CD4-positive, alpha-beta T cell treated with Interleukin-4 for 4 hours (primary cell): ENCODE measurements at places on chromosomes 13 and 19.
A peak's percentile ranks its signal among the peaks of the same experiment; 100 is the strongest.

GRCh38 chr13:94305934-94306333 lies 173.5 kb downstream of the DCT start:
- no peak for DNase-seq

DNA sequence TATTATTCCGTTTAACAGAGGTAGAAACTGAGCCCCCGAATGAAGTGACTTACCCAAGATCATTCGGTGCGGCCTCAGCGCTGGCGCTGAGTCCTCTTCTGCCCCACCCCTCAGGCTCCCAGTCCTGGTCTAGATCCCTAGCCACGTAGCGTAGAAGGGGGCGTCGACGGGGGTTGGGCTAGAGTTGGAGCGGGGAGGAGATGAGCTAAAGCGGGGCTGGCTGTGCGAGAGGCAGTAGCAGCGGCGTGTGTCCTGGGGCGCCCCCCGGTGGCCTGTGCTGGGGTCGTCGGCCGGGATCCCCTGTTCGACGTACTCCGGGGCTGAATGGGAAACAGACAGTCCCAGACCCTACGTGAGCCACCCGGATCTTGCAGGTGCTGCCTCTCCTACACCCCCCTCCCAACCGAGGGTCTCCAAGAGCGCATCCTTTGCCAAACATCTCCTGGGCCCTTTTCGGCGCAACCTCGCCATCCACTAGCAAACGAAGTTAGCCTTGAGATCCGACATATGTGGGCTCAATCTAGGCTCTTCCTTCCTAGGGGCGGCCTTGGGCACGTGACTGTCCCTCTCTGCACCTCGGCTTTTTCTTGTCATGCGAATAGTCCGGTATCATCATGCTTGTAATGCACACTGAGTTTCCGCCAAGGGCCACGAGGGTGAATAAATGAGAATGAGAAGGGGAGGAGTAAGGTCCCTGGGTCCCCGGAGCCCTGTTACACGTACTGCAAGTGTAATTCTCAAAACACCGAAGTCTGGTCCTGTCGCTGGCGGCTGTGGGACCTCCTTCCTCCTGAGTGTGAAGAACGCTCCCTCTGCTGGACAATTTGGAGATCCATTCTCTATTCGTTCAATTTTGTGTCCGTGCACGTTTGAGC lies 47.7 kb downstream of the CYP4F22 start:
- DNase-seq: peak; percentile 95

- no peak for DNase-seq
These were observed 2532.4 kb upstream of the PCDH20 start for GRCh38 chr13:63948045-63948444.

- no peak for DNase-seq
These were observed 670.5 kb upstream of the ARGLU1 start for GRCh38 chr13:107238262-107238981.

GRCh38 chr19:48454150-48454730 lies 1.1 kb upstream of the KCNJ14 start:
- DNase-seq: no peak

- DNase-seq: no peak
These were observed 937 bp upstream of the SPRY2 start for GRCh38 chr13:80341756-80342370.

DNA sequence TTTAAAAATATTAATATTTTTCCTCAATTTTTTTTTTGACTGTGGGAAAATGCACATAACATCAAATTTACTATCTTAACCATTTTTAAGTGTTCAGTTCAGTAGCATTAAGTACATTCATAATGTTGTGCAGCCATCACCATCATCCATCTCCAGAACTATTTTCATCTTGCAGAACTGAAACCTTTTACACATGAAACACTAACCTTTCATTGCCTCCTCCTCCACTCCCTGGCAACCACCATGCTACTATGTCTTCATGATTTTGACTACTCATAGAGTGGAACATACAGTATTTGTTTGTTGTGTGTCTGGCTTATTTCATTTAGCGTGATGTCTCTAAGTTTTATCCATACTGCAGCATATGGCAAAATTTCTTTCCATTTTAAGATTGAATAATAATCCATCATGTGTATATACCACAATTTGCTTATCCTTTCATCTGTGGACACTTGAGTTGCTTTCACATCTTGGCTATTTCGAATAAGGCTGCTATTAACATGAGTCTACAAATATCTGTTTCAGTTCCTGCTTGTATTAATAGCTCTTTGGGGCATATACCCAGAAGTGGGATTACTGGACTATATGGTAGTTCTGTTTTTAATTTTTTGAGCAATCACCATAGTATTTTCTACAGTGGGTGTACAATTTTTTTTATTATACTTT lies 376.4 kb downstream of the MTUS2 start:
- DNase-seq: no peak

DNA sequence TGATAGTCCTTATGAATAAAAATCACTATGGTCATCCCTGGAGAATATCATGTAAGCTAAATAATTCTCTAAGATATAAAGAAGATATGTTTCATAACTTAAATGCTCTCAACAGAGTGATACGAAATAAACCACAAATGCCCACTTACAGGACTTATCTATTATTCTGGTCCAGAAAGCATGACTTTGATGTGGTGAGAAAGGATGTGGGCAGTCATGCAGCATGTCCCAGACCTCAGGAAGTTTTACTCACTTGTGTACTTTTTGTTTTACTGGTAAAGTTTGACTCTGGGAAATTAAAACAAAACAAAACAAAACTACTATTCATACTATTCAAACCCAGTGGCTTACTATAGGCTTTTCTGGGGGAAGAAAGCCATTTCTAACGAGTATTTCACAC lies 483.2 kb upstream of the SLITRK6 start:
- no peak for DNase-seq

GRCh38 chr13:106786006-106786563 lies 218.1 kb upstream of the ARGLU1 start:
- no peak for DNase-seq

GRCh38 chr19:4866595-4867424 lies 657 bp downstream of the PLIN3 start:
- DNase-seq: peak; percentile 29

GRCh38 chr19:46206176-46206575 lies 23.4 kb upstream of the IGFL1 start:
- no peak for DNase-seq

DNA sequence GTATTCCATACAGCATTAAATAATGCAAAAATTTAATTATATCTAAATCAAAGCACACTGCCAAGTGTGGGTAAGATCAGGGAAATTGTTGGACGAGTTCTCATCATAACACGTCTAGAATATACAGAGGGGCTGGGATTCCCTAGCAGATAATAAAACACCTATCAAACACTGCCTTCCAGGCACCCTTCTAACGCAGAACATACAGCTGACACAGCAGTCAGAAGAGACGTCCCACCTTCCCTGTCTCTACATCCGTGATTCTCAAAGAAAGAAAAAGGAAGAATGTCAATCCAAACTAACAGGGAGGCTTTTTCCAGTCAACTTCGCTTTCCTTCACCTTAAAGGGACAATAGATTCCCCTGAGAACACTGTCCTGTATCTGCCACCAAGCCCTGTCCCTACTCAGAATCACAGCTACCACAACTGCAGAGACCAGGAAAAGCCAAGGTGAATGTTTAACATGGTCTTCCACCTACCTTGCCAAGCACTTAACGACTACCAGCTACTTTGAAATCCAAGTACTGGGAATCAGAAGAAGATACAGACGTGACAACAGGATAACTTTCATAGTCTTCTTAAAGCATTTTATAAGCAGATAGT lies 38.5 kb downstream of the TBC1D4 start:
- no peak for DNase-seq

GRCh38 chr19:31629579-31630363 lies 280.5 kb upstream of the TSHZ3 start:
- no peak for DNase-seq

DNA sequence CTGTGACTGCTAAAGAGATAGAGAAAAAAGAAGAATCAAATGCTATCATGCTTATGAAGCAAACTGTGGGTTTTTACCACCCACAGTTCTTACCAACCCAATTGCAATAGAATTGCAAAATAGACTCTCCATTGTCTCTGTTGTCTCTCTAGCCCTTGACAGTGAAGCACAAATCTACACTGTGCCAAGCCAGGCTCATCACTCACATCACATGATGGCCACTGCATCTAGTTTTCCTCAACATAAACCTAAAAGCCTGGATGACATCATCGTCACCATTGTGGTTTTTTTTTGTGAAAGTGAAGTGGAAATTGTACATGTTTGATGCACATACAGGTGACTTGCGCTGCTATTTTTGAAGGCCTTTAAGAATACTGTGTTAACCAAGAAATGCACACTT lies 56.1 kb downstream of the KL start:
- DNase-seq: no peak

DNA sequence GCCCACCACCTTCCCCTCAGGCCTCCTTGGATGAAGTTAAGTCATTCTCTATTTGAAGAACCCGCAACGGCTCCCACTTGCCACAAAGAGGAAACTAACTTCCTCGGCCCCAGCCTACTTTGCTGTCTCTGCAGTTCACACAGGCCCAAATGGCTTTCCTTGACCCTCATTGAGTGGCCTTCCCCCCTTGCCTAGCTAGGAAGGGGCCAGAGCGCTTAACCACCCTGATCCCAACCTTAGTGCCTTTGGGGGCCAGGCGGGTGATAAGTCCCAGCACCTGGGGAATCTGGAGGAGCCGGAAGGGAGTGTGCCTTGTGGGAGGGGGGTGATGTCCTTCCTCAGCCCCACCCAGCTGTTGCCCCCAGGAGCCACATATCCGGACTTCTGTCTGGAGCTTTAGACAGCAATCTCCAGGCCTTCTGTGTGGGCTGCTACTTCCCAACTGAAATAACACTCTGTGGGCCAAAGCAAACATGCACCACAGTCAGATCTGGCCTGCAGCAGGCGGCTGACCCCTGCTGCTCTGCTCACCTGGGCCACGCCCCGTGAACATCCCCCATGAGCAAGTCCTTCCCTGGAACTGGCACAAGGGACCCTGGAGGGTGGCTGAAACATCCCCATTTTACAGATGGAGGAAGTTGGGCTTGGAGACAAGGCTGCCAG lies 10.5 kb downstream of the NECTIN2 start:
- DNase-seq: no peak

DNA sequence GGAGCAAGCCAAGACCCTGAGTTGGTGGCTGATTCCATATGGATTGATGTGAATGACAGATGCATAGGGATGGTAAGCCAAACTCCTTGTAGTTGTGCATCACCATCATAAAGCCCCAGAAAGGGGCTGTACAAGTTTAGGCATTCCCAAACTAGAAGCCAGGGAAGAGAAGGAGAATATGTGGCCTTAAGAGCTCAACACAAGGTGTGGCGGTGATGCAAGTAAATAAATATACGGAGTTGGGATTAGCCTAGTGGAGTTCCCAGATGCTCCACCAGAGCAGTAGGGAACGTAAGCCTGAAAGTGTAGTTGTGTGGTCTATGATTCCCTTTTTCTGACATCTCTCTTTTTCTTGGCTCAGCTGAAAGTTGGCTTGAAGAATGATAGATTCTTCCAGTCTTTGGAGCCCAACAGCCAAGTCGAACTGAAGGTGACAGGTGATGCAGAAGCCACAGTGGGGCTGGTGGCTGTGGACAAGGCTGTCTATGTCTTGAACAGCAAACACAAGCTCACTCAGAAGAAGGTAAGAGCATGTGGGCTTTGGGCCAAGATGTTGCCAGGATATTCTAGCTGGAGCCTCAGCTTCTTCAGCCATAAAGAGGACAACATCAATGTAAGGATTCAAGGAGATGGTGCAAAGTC lies 30.1 kb downstream of the RDH8 start:
- no peak for DNase-seq

- peak; percentile 71 for DNase-seq
These were observed 4.6 kb upstream of the PRKCG start for GRCh38 chr19:53877361-53877766.

DNA sequence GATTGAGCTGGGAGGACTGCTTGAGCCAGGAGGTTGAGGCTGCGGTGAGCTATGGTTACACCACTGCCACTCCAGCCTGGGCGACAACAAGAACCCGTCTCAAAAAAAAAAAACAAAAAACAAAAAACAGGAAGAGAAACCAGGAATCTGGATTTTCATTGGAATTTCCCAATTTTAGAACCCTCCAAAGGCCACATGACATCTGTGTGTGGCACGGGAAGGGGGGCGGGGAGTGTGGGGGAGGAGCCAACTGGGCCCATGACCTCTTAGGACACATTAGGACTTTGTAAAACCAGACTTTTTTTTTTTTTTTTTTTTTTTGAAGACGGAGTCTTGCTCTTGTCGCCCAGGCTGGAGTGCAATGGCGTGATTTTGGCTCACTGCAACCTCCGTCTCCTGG lies 21.2 kb upstream of the MYDGF start:
- DNase-seq: no peak

GRCh38 chr19:5417495-5418436 lies 37.5 kb upstream of the ZNRF4 start:
- DNase-seq: no peak

- no peak for DNase-seq
These were observed 813 bp upstream of the MCOLN1 start for GRCh38 chr19:7521551-7522071.

- no peak for DNase-seq
These were observed 8.1 kb downstream of the SELENOW start for GRCh38 chr19:47786566-47786965.

DNA sequence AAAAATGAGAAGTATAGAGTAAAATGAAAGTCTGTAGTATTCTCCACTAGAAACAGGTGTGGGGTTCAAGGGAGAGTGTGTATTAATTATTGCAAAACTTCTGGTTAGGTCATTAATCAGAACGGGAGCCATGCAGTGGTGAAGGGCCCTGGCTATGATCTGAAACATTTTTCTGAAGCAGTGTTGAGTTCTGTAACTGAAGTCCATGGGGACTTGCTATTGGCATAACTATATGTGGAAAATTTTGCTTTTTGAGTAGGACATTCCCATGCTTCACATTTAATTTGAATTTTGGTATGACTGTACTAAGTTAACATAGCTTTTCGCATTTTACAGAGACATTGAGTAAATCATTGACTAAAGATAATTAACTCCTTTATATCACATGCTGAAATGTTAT lies 67.5 kb downstream of the LRCH1 start:
- no peak for DNase-seq

GRCh38 chr19:24046550-24046949 lies 40.4 kb upstream of the ZNF254 start:
- DNase-seq: no peak

DNA sequence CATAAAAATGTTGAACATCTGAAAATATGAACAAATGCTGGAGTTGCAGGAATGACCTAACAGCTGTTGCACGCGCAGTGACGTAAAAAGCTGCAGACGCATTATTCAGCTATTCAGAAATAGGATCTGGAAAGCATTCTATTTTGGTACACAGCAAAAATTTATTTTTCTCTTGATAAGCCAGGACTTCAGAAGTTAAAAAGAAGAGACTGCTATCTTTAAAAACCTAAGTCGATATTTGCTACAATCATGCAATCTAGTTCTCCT lies 36.9 kb upstream of the STARD13 start:
- no peak for DNase-seq
